Activated T-helper 1 cell treated with Interleukin-2 at 50 U/mL for 16 hours (primary cell): ENCODE measurements at places on chromosomes 16 and 17.

GRCh38 chr17:43733956-43734355 is 24.6 kb downstream of the SOST start:
- no peak for DNase-seq

GRCh38 chr16:56336071-56336688 is 89.2 kb downstream of the AMFR start:
- DNase-seq: no peak

DNA sequence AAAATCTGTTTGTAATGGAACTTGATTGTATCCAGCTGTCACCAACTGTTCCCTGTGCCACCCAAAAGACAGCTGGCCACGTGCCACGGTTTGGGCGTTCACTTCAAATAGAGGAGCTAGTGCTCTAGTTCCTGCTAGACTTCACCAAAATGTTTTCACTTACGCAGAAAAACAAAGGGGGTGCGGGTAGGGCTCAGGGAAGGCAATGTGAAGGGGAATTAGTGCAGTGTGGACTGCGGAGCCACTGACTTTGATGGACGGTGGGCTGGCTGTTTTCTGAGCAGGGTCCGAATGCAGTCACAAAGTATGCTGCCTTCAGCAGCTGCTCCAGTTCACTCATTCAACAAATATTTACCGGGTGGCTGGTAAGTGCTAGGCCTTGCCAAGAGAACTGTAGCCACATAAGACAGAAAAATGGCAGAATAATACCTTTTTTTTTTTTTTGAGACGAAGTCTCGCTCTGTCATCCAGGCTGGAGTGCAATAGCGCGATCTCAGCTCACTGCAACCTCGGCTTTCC is 7.6 kb upstream of the CYTH1 start:
- DNase-seq: peak; percentile 43

GRCh38 chr17:38455288-38455915 is 27.1 kb downstream of the ARHGAP23 start:
- no peak for DNase-seq

DNA sequence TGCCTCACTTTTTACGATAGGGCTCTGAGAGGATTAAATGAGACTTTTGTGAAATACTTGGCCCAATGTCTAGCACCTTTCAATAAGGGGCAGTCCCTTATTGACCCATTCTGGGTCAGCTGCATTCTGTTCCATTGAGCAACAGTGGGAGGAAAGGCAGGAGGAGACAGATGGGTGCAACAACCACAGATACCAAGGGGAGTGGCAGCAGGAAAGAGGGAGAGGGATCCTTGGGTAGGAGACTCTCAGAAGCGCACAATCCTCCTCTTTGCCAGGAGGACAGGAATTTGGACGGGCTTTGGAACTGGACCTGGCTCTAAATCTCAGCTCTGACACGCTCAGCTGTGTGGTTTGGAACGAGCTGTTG is 3.5 kb downstream of the PIPOX start:
- no peak for DNase-seq

DNA sequence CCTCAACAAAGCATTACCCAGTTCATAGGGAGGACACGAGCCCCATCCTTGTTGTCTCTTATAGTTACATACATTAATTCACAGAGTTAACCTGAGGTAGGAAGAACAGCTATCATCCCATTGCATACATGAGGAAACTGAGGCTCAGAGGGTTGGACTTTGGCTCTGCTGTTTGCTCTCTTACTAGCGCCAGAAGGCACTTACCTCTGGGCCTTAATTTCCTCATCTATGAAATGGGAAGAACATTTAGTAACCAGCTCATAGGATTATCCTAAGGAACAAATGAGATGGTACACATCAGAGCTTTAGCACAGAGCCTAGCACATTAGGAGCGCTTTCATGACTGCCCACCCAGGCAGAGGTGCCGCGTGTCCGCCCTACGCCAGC is 27.6 kb downstream of the NEUROD2 start:
- no peak for DNase-seq

DNA sequence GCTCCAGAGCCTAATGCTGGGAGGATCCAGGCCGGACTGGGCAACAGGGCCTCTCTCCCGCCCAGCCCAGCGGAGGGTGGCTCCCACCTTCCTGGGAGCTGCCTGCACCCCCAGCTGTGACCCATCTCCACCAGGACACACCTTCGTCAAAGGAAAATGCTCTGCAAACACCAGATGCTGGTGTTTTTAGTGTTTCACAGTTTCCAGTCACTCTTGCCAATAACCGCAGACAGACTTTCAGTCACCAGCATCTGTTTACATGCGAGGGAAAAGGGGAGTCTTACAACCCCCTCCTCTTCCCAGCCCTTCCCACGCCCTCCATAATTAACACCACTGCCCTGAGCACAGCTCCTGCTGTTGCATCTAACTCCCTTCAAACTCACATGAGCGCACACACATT is 25.3 kb downstream of the KLHDC4 start:
- DNase-seq: no peak

DNA sequence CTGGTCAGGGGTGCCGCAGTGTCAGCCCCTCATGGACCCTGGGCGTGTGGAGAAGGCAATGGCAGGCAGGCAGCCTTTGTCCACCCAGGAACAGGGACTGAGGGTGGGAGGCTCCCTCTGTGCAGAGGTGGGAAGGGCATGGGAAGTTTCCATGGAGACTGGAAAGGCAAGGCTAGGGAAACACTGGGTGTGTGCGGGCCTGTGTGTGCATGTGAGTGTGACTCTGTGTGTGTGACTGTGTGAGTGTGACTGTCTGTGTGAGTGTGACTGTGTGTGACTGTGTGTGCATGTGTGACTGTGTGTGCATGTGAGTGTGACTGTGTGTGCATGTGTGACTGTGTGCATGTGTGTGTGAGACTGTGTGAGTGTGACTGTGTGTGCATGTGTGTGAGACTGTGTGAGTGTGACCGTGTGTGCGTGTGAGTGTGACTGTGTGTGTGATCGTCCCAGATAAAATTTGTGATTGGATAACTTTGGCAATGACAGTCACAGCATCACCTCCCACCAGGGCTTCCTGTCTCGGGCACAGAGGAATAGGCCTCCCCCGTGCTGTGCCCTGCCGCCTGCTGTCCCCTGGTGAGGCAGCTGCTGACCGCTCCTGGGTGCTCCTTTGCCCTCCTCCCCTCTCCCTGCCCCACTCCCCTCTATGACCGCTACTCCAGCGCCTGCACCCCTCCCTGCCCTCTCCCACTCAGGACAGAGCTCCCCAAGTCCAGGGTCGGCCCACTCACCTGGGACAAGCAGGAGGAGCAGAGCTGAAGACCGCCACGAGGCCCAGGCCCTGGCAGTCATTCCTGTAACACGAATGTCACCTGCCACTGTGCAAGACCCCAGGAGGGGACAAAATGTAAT is 698 bp downstream of the CD300C start:
- no peak for DNase-seq

GRCh38 chr17:48615963-48616716 is 1.0 kb upstream of the HOXB8 start:
- DNase-seq: no peak

DNA sequence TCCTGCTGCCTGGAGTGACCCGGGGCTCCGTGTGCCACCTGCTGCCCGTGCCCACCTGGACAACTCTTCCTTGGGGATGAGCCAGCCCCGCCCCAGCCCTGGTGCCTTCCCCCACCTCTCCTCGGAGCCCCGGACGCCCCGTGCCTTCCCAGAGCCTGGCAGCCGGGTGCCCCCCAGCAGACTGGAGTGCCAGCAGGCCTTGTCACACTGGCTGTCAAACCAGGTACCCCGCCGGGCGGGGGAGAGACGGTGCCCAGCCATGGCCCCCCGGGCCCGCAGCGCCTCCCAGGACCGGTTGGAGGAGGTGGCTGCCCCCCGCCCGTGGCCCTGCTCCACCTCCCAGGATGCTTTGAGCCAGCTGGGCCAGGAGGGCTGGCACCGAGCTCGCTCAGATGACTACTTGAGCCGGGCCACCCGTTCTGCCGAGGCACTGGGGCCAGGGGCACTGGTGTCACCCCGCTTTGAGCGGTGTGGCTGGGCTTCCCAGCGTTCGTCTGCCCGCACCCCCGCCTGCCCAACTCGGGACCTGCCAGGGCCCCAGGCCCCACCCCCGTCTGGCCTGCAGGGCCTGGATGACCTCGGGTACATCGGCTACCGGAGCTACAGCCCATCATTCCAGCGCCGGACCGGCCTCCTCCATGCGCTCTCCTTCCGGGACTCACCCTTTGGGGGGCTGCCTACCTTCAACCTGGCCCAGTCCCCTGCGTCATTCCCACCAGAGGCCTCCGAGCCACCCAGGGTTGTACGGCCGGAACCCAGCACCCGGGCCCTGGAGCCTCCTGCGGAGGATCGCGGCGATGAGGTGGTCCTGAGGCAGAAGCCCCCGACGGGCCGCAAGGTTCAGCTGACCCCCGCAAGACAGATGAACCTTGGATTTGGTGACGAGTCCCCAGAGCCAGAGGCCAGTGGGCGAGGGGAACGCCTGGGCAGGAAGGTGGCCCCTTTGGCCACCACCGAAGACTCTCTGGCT is 38.4 kb downstream of the ARHGAP23 start:
- DNase-seq: no peak

DNA sequence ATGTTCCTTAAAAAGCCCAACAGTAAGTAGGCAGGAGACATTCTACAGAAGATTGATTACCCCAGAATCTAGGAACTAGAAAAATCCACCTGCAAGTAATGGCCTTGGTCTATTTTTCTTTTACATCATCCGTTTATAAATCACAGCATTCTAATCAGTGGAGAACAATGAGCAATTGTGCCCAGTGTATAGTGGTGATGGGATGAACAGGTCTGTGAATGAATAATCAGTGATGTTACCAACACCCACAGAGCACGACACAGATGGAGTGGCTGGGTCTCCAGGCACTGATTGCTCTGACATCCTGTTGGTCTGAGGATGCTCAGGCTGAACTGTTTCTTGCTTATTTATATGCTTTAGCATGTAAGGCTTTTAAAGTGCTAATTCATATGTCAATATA is 1251.2 kb upstream of the CDH8 start:
- DNase-seq: no peak

GRCh38 chr16:56679818-56680217 is 2.5 kb upstream of the MT1X start:
- DNase-seq: no peak

GRCh38 chr16:11009027-11009755 is 64.8 kb downstream of the CLEC16A start:
- DNase-seq: no peak

GRCh38 chr17:12134101-12134500 is 113.4 kb downstream of the MAP2K4 start:
- no peak for DNase-seq

- DNase-seq: no peak
Observed at GRCh38 chr17:59101178-59101577, 5.5 kb downstream of the TRIM37 start.

GRCh38 chr16:84774810-84775209 is 45.0 kb upstream of the CRISPLD2 start:
- no peak for DNase-seq
